8988T (cell line): ENCODE measurements at places on chromosomes 5 and 9.

GRCh38 chr5:82561797-82562196 lies 283.6 kb upstream of the RPS23 start:
- DNase-seq = no peak

GRCh38 chr5:149041242-149041641 lies 21.6 kb downstream of the SH3TC2 start:
- DNase-seq = no peak

- no peak for DNase-seq
These were observed 20.5 kb downstream of the MVB12B start for GRCh38 chr9:126347093-126347492.

- DNase-seq = no peak
These were observed at the start of gene DBH for GRCh38 chr9:133635533-133636531. TSS of gene DBH (plus strand) at chr9:133636363. CDS start at chr9:133636372, 9 bp downstream.

- no peak for DNase-seq
These were observed 102.2 kb downstream of the DEPDC1B start for GRCh38 chr5:60597572-60598320.

- DNase-seq = no peak
These were observed 388.5 kb upstream of the CTNND2 start for GRCh38 chr5:12292610-12293204.

DNA sequence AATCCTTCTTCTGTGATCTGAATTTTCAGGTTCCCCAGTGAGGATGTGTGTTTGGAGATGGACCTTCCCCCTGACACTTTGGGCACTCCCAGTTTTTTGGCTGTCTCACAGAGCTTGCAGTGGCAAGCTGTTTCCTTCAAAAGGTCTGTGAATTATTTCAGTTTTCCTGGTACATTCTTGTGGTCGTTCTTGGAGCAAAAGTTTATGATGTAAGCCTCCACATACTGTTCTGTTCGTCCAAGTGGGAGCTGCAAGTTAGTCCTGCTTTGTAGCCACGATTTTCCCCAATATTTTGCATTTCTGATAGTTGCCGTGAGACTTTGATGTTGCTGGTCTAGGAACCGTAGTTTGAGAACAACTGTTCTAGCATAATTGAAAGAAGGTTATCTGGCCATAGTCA lies 88.3 kb downstream of the MTAP start:
- no peak for DNase-seq

GRCh38 chr9:84271531-84271900 lies 69.0 kb downstream of the SLC28A3 start:
- no peak for DNase-seq

DNA sequence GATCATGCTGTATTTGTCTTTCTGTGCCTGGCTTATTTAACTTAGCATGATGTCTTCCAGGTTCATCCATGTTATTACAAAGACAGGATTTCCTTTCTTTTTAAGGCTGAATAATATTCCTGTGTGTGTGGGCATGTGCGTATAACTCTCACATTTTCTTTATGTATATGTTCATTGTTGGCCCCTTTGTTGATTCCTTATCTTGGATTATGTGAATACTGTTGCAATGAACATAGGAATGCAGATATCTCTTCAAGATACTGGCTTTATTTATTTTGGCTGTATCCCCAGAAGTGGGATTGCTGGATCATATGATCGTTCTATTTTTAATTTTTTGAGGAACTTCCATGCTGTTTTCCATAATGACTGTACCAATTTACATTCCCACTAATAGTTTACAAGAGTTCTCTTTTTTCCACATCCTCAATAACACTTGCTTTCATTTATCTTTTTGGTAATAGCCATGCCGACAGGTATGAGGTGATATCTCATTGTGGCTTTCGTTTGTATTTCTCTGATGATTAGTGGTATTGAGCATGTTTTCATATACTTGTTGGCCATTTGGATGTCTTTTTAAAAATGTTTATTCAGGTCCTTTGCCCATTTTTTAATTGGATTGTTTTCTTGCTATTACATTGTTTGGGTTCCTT lies 38.0 kb downstream of the CREBRF start:
- no peak for DNase-seq

GRCh38 chr9:68427216-68427977 lies 71.0 kb downstream of the PGM5 start:
- DNase-seq = no peak

- no peak for DNase-seq
These were observed 124.3 kb upstream of the ANKRD55 start for GRCh38 chr5:56357426-56357825.

DNA sequence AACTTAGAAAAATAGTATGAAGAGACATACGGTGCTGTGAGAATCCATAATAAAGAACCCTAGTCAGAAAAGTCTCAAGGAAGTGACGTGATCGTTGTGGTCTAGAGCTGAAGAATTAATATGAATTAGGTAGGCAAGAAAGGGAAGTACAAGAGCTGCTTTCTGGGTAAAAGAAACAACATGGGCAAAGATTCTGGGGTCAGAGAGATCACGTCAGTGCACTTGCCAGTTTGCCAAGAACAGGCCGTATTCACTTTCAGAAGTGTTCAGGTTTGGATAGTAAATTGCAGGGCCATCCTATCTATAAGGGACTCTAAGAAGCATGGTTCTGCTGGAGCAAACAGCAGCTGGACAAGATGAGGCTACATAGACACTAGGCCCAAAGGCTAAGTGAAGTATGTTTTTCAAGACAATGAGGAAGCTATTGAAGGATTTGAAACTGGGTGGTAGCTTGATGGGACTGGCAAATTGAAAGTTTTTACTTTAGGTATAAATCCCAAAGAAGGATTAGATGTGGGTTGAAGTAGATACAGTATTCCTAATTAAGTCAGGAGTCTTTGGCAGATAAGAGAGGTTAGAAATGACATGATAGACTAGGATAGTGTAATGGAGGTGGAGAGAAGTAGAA lies 4.8 kb upstream of the CHD1 start:
- DNase-seq = no peak

GRCh38 chr5:31913808-31914207 lies 260.3 kb downstream of the GOLPH3 start:
- no peak for DNase-seq

GRCh38 chr9:124222918-124223720 lies 34.6 kb upstream of the NEK6 start:
- no peak for DNase-seq

DNA sequence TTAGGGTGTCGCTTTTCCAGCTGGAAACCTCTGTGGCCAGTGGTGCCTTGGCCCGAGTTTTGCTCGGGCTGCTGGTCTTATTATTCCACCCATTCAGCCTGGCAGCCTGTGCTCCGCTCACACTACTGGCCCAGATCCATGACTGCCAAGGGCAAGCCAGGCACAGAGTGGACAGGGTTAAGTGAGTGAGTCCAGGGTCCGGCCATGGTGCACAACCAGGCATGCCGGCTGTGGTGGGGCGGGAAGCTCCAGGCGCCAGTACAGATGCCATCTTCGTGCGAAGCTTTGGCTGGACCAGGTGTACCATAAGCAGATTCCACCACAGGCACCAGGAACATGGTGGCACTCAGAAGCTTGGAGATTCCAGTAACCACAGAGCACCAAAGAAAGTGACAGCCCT lies 580.2 kb upstream of the FAM174A start:
- DNase-seq = no peak

DNA sequence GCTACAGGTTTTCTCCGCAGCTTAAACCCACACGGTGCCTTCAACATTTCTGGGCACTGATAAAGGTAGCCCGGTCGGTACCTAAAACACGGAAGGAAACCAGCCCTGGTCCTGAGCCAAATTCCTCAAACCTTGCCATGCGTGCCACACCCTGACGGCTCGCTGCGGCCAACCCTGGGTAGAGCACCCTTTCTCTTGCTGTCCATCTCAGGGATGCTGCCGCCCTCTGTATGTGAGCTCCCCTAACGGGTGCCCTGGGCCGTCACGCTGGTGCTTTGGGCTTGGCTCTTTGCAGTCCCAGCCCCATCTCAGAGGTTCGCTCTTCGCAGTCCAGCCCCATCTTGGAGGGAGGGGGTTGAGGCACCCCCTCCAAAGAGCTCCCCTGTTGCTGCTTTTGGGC lies 43.9 kb downstream of the PNPLA7 start:
- peak; percentile 2 for DNase-seq

DNA sequence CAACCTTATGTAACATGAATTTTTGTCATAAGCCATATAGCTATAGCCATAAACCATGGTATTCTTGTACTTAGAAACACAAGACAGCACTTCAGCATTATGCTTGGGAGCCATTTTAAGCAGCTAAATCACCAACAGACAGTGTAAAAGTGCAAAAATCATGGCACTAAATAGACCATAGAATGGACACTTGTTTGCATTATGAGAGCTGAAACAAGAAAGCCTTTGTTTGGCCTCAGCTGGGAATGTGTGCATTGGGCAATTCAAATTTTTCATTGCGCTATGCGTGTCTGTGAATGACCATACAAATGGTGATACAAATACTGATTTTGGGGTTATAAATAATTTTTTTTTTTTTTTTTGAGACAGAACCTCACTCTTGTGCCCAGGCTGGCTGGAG lies 23.7 kb downstream of the KDM4C start:
- DNase-seq = no peak

DNA sequence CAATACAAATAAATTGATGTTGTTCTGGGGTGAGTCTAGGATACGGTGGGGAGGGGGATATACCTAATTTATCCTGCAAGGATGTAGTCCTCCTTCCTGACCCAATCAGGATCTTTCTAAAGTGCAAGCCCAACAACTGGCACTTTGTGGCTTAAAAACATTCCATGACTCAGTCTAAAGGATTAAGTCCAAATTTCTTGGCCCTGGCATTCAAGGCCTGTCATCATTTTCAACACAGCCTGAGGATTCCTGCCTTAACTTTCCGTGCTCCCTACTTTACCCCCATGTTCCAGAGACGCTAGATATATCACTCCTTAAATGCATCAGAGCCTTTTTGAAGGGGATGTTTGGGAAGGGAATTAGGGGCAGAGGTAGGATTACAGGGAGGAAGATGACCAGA lies 1.0 kb downstream of the FAM221B start:
- DNase-seq = no peak

DNA sequence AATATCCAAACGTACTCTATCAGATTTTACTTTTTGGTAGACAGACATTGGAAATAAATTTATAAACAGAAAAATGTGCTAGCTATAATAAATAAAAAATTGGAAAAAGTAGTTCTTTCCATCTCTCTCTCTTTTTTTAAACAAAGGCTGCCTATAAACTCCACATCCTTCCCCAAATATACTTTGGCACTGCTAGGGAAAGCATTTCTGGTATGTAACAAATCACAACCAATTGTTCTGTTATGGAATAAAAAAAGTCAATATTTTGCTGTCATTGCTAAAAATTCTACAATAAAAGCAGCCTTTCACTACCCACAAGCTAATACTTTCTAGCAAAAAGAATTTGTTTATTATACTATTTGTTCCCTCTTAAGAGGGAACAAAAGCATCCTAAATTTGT lies 169.2 kb upstream of the TARS1 start:
- DNase-seq = no peak

DNA sequence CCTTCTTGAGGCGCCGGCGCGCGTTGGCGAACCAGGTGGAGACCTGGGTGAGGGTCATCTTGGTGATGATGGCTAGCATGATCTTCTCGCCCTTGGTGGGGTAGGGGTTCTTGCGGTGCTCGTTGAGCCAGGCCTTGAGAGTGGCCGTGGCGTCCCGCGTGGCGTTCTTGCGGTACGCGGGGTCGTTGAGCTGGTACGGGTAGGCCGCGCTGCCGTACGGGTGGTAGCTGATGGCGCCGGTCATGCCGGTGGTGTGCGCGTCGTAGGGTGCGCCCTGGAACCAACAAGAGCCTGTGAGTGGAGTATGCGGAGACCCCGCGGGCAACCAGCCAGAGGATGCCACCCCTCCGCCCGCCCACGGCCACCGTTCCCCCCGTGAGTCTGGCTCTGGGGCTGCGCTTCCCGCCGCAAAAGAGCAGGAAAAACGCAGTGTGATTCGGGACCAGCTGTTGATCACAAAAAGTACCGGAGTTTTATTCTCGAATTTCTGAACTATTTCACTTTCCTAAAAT lies 1.9 kb downstream of the IRX2 start:
- DNase-seq = no peak

- no peak for DNase-seq
These were observed 306.7 kb upstream of the BRINP1 start for GRCh38 chr9:119675951-119676350.

- no peak for DNase-seq
These were observed 15.0 kb upstream of the HSPB3 start for GRCh38 chr5:54440456-54440893.

DNA sequence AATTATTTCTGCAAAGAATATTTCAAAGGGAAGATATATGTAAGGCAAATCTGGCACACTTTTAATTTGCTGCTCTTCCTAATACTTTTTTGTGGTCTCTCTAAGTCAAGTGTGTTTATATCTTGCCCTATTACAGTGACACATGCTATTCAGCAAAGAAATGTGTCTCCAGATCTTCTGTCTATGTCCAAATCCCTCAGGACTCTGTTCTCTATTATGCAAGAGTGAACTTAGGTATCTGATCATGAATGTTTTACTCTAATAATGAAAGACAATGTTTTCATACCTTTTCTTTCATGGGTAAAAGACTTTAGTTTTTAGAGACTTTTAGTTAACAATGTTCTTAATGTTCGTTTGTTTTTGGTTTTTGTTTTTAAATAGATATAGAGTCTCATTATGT lies 255.4 kb upstream of the DAB2 start:
- no peak for DNase-seq

DNA sequence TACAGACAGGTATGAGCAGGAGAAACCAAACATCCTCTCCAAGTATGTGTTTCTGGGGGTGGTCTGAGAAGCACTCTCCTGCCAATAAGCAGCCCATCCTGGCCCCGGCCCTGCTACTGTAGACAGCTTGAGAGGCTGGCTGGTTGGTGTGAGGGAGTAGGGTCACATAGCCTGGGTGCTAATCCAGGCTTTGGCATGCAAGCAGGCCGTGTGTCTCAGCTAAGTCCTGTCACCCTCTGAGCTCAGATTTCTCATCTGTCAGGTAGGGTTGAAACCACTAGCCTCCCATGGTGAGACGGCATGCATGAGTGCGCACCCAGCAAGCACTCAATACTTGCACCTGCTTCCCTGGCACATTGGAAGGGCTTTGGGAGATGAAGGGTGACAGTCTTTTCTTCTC lies 49.8 kb upstream of the PHYKPL start:
- DNase-seq = no peak
